ENCODE measurements at places on chromosomes 16 and 17.

DNA sequence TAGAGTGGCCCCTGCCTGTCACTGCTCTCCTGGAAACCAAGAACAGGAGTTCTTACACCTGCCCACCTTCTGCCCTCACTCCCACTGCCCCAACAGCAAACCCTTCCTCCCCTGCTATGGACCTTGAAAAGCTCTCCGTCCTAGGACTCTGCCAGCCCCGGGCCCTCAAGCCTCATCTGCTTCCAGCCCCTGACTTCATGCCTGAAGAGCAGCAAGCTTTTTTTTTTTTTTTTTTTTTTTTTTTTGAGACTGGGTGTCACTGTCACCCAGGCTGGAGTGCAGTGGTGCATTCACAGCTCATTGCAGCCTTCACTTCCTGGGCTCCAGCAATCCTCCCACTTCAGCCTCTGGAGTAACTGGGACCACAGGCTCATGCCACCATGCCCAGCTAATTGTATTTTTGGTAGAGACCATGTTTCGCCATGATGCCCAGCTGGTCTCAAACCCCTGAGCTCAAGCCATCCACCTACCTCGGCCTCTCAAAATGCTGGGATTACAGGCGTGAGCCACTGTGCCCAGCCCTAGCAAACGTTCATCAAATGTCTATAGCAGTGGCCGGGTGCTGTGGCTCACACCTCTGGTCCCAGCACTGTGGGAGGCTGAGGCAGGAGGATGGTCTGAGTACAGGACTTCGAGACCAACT lies 16.9 kb downstream of the CARHSP1 start:
- no peak for DNase-seq

GRCh38 chr16:12184419-12184917 lies 207.9 kb downstream of the SNX29 start:
- DNase-seq, result no peak

GRCh38 chr17:72411124-72411563 lies 290.3 kb downstream of the SOX9 start:
- DNase-seq, result no peak

- DNase-seq, result no peak
These were observed 299.8 kb downstream of the CNTNAP4 start for GRCh38 chr16:76577003-76577402.

DNA sequence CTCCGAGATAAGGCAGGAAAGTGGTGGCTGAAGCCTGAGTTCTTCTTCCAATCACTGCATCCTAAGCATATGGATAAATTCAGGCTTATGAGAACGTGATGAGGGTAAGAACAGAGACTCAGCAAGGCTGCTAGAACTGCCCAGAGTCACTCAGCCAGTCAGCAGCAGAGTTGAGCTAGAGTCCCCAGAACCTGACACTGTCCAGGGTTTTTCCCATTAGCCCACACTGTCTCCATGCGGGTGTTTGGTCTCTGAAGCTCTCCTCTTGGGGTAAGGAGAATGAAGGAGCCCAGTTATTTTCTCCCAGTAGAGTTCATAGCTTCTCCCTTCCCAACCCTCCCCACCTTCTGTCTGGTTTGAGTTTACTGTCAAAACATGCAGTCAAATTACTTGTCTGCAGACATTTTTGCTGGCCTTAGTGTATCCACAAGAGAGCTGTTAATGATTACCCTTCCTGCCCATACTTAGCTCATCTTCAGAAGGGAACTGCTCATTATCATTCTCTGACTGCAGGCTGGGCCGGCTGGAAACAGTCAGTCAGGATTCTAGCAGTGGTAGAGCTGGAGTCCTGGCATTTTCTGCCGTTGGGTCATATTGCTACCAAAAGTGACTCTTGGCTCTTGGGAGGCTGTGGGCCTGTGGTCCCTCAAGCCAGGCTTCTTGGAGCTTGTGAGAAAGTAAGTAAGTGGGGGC lies 460.0 kb downstream of the HS3ST3B1 start:
- no peak for DNase-seq

- no peak for DNase-seq
These were observed 141.4 kb downstream of the SOCS1 start for GRCh38 chr16:11114366-11115164.

DNA sequence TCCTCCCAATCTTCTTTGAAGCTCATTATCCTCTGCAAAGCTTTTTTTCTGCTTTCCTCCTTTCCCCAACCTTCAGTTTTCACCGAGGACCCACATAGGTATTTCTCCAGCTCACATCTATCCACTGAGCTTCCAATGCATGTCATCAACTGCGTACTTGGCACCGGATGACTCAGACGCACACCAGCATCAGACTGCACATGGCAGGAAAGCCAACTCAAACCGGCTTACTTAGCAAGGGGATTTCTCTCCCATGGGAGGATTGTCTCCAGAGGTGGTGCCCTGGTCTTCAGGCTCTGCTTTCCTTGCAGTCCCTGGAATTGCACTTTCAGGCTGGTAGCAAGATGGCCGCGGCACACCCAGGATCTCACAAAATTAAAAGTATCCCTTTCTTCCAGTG lies 1.7 kb upstream of the AKTIP start:
- peak; percentile 26 for DNase-seq

GRCh38 chr16:6095414-6095813 lies 997.8 kb upstream of the EEF2KMT start:
- DNase-seq, result no peak

DNA sequence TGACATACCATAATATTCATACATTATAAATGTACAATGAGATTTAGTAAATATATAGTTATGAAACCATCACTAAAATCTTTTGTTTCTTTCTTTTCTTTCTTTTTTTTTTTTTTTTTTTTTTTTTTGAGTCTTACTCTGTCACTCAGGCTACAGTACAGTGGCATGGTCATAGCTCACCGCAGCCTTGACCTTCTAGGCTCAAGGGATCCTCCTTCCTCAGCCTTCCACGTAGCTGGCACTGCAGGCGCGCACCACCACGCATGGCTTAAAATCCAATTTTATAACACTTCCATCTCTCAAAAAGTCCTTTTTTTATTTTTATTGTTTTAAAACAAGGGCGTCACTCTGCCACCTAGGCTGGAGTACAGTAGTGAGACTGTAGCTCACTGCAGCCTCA lies 41.1 kb downstream of the ZNRF1 start:
- no peak for DNase-seq

- no peak for DNase-seq
These were observed 32.8 kb downstream of the GPT2 start for GRCh38 chr16:46916980-46917379.

- no peak for DNase-seq
These were observed 259.4 kb upstream of the TNRC6C start for GRCh38 chr17:77698903-77699623.

DNA sequence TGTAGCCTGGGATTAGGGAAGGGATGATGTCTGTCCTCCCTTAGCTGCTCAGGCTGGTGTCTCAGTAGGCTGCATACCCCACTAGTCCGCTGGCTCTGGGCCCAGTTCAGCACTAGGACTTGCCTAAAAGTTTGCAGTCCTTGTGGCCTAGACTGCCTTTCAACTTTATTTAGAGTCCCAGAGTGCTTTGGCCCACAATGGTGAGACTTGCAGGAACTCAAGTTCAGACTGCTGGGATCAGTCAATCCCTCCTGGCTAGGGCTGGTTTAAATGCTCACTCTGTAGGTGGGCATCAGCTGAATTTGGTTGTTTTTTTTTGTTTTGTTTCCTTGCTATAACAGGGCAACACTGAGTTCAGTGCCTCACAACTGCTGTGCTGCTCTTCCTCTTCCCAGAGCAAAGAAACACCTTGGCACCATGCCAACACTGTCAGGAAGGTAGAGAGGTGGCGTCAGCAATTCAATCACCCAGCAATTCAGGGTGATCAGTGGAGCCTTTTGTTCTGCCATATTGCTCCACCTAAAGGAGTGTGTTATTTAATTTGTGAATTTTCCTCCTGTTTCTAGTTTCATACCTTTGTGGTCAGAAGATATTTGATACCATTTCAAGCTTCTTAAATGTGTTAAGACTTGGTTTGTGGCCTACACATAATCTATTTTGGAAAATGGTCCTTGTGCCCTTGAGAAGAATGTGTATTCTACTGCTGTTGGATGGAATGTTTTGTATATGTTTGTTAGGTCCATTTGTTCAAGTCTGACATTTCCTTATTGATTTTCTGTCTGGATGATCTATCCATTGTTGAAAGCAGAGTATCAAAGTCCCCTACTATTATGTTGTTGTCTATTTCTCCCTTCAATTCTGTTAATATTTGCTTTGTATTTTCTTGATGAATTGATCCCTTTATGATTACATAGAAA lies 284.0 kb upstream of the PMFBP1 start:
- DNase-seq, result no peak

- DNase-seq, result no peak
These were observed 8.3 kb downstream of the CD300H start for GRCh38 chr17:74558882-74559519.

DNA sequence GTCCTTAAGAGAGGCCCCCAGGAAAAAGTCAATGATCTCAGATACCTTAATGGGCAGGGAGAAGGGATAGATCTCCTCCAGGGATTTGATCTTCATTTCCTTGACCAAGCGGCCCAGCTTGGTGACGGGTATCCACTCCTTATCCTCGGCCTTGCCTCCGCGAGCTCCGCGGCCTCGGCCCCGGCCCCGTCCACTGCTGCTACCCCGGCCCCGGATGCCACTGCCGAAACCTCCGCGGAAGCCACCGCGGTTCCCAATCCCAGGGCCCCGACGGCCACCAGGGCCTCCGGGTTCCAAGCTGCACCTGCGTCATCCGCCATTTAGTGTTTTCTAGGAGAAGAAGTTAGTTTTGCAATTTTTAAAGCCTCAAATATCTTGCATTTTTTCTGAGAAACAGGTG lies 65.2 kb upstream of the KIF2B start:
- DNase-seq, result no peak

GRCh38 chr17:78780335-78780734 lies 1.7 kb downstream of the CYTH1 start:
- no peak for DNase-seq

- no peak for DNase-seq
These were observed 263.3 kb upstream of the CDH5 start for GRCh38 chr16:66103211-66103610.

GRCh38 chr17:15782866-15783265 lies 50.8 kb downstream of the TBC1D26 start:
- DNase-seq, result peak; percentile 36

GRCh38 chr16:54175169-54175551 lies 111.4 kb downstream of the IRX3 start:
- DNase-seq, result no peak

DNA sequence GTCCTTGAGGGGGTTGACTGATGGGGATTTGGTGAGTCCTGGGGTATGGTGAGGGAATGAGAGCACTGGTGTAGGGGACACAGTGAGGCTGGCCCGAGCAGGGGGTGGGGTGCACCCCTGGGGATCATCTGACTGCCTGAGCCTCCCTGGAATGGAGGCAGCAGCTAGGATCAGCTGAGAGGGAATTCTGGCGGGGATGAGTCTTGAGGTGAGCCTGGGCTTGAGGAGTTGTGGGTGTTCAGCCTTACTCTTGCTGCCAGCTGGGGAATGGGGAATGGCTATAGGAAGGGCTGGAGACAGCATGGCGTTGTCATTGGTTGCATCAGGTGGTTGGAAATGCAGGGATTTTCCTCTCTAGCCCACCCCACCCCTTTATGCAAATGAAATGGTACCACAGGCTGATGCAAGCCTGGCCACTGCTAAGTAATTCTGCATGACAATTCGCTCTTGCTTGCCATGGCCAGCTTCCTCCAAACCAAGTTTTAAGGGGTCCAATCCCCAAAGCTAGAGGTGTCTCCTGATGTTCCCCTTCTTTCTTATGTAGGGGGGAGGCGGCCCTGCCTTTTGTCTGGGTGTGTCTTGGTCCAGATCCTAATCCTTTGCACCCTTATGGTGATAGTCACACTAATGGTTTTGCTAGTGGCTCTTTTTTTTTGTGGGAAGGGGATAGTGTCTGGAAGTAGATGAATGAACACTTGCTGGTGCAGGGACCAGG lies 7.5 kb downstream of the NFE2L1 start:
- DNase-seq, result no peak

DNA sequence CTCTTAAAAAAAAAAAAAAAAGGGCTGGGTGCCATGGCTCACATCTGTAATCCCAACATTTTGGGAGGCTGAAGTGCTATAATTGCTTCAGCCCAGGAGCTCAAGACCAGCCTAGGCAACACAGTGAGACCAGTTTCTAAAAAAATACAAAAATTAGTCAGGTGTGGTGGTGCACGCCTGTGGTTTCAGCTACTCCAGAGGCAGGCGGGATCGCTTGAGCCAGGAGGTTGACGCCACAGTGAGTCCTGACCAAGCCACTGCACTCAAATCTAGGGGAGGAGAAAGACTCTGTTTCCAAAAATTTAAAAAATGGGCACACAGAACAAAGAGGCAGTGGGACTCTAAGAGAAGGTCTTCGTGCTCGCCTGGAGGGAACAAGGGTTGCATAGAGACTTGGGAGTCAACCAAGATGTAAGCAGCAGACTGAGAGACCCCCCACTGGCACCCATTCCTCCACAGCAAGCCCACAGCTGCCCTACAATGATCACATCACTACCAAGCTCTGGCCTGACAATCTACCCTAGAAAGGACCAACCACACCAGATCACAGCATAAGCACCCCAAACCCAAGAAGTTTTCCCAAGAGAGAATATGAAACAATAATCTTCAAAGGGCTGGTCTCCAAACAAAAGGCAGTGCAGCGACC lies 121.6 kb downstream of the ANKRD11 start:
- no peak for DNase-seq

- DNase-seq, result no peak
These were observed 5.2 kb upstream of the KRT25 start for GRCh38 chr17:40760105-40761016.

GRCh38 chr17:18314059-18314730 lies 599 bp downstream of the TOP3A start:
- DNase-seq, result no peak

DNA sequence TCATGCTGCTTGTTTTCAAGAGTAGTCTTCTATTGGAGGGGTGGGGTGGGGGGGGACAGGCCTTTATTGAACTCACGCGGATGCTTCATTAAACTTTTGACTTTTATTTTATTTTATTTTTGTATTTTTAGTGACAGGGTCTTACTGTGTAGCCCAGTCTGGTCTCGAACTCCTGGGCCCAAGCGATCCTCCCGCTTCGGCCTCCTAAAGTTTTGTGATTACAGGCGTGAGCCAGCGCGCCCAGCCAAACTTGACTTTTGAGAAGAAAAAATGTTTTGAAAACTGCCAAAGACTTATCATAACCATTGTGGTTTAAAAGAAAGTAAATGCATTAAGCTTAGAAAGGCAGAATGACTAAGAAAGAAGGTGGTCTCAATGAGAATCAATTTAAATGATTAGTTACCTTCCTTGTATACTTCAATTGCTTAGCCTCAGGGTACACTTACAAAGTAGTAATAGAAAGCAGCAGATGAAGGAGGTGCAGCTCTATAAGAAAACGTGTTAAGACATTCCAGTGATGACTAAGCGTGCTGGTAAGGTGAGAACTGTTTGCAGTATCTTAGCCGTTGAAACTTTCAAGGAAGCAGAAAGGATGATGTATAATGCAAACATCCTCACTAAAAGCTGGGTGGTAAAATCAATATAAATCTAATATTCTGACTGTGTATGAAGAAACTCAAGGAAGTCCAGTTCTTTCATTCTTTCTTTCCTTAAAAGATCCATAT lies 1.2 kb downstream of the AP2B1 start:
- DNase-seq, result no peak

GRCh38 chr17:72462814-72463213 lies 342.0 kb downstream of the SOX9 start:
- no peak for DNase-seq
